ENCODE measurements at places on chromosomes 13 and 19.

DNA sequence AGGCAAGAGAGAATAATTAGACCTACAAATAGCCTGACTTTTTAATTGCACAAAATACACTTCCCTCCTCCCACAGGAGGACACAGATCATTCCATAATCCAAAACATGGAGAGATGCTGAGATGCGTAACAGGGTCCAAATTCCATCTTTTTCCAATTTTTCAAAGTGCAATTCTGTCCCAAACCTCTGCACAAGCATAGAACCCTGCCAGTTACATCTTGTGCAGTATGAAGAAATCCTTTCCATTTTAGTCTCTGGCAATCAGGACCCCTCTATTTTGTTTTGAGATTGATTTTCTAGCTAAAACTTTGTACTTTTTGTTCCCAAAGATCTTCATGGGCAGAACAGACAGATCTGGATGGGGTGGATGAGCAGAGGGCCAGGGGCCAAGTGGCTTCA lies 209.2 kb downstream of the B3GLCT start:
- no peak for DNase-seq

DNA sequence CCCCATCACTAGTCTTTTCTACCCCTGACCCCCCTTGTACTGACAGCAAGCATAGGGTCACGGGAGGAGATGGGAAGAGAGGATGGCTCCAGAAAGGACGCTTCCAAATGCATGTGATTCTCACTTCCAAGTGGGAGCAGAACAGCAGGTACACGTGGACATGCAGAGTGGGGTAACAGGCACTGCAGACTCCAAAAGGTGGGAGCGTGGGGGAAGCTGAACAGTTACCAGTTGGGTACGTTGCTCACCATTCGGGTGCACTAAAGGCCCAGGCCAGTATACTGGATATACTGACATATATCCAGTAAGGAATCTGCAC lies 2.3 kb upstream of the ETV2 start:
- DNase-seq = no peak

- DNase-seq = no peak
These were observed 632.3 kb downstream of the SLITRK6 start for GRCh38 chr13:85166891-85167290.

DNA sequence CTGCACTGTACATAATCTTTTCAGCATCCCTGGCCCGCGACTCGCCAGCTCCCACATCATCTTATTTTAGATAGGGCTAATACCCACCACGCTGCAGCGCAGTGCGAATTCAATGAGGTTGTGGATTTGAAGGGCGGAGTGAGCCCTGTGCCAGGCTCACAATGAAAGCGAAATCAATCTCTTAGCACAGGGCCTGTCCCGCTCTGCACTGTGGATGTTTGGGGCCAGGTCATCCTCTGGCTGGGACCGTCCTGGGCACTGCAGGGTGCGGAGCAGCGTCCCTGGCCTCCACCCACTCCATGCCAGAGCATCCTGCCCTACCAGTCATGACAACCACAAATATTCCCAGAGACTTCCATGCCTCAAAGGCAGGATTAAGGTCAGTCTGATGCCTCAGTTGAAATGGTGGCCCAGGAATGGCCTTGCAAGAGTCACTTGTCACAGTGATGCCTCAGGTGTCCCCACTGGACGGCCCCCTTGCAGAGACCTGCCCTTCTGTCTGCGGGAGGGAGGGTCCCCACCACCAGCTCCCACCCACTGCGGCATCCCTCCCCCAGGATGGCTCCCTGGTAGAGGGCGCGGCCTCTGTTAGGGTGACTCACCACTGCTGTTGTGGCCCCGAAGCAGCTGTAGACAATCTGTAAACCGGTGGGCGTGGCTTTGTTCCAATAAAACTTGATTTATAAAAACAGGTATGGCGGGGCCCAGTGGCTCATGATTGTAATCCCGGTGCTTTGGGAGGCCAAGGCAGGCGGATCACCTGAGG lies 5.6 kb downstream of the UHRF1 start:
- no peak for DNase-seq

DNA sequence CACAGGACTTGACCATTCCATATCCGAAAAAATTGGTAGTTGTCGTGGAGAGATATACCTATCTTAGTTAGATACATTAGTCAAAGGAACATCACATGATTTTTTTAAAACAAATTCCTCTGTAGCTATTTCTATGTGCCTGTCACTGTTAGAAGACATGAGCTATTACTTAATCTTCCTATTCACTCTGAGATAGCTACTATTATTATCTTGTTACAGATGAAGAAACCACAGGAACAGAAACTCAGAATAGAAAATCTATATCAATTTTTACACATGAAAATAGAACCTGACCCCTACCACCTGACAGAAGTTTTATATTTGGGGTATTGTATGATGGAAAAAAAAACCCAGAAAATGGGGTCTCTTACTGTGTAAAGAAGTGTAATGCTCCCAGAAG lies 68.9 kb upstream of the TDRD3 start:
- DNase-seq = no peak
